Iris pigment epithelial cell (primary cell): ENCODE measurements at places on chromosomes 6 and 20.

GRCh38 chr6:90083891-90084290 is 189.6 kb downstream of the GJA10 start:
- no peak for DNase-seq

DNA sequence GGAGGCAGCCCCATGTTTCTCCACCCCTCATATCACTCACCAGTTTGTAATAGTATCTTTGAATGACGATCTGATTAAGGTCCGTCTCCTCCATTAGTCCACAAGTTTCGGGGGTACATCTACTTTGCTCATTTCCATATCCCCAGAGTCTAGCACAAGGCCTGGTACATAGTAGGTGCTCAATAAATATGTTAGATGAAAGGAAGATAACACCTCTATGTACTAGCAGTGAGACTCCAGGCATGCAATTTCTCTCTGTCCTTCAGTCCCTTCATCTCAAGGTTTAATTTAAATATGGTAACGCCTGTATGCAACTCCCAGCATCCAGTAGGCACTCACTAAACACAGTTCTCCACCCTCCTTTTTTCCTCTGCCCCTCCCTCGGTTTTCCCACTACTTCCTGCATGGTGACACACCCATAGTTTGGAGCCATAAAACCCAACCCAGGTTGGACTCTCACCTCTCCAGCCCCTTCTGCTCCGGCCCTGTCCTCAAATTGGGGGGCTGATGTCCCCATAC is 461 bp upstream of the HNF4A start:
- no peak for DNase-seq

DNA sequence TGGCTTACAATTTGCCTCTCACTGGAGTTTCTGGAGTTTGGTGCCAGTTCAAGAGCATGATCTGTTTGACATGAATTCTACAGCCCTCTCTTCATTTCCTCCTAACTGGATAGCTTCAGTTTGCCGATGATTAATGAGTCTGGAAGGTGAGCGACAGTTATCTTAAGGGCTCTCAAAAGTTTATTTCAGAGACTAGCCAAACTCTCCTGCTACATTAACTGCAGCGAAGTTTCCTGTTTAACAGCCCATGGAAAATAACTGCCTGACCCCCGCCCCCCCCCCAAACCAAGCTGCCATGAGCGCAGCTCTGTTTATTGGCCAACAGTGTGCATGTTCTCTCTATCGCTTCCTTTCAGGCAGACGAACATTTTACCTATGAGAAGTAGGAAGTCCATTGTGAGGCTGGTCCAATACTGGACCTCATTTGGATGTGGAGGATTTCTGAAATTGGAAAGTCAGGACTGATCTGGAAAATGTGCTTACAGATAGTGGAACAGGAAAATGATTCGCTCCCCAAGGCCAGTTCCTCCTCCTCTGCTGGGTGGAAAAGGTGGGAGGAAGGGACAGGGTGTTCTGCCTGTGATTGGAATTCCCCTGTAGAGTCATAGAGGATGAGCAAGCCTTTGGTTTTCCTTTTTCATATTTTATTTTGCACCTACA is 522.2 kb upstream of the JAG1 start:
- peak; percentile 84 for DNase-seq

- no peak for DNase-seq
Observed at GRCh38 chr6:88871498-88871897, 91.9 kb downstream of the RNGTT start.
